Skin of body (tissue), 3 donors: ENCODE measurements at places on chromosomes 6 and 20. TPM values are rescaled to one million over a fixed set of nuclear protein-coding genes. Genes with fewer than 3 reads are reported as not detected.

- no peak for DNase-seq
These were observed 56.3 kb downstream of the FOXO3 start for GRCh38 chr6:108616973-108617372.

DNA sequence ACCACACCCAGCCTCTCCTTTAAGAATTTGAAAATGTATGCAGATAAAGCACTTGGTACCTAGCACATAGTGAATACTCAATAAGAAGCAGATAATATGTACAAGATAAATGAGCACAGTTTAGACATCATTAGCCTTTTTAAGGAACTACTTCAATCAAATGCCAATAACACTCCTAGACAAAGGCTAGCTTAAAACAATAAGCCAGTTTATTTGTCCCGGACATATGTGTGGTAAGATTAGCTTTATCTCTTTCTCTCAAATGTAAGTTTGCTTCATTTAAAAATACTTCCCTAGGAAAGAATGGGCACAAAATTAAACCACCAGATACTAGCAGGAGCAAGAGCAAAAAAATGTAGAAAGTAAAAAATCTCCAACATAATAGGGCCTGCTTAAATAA lies 73.8 kb downstream of the MAP3K5 start:
- DNase-seq: no peak

The DEFB124 gene
- total RNA-seq: not detected

DNA sequence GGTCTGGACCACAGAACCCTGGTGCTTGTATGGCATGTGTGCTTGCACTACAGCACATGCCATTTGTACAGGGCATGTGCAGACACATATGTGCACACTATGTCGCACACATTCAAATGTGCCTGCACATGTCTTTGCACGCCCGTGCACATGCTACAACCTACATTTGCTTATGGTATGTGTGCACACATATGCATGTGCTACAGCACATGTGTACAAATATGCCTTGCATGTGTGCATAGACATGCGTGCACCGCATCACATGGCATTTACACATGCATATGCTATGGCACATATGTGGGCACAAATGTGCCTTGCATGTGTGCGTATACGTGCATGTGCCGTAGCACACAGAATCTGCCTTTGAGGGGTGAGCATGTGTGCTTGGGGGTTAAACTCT lies 90.5 kb downstream of the DHX35 start:
- no peak for DNase-seq

- DNase-seq: no peak
These were observed 93.7 kb downstream of the NRSN1 start for GRCh38 chr6:24219670-24220069.

- no peak for DNase-seq
These were observed 220.1 kb upstream of the DTNBP1 start for GRCh38 chr6:15882915-15883314.

The SLC13A3 gene
- total RNA-seq: 1.8 TPM

DNA sequence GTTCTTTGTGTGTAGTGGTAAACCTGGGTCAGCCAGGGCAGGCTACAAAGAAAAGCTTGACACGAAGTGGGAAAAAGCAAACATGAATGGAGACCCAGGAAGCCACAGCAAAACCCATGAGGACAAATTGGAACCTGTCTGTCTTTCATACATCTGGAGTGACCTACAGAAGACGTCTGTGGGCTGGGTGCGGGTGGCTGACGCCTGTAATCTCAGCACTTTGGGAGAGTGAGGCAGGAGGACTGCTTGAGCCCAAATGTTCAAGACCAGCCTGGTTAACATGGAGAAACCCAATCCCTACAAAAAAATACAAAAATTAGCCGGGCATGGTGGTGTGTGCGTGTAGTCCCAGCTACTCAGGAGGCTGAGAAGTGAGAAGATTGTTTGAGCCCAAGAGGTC lies 114.8 kb downstream of the PRND start:
- no peak for DNase-seq
